PC-9 (cell line): ENCODE measurements at places on chromosomes 3 and 15. TPM values are rescaled to one million over a fixed set of nuclear protein-coding genes. Genes with fewer than 3 reads are reported as not detected.

- H3K4me3 ChIP-seq: no peak overlapping the region
- H3K4me1 ChIP-seq: no peaks in the 10 kb centered on the region
- H3K27ac ChIP-seq: no peak overlapping the region
- no peaks in the 10 kb centered on the region for H3K27me3 ChIP-seq
- no peaks in the 10 kb centered on the region for H3K36me3 ChIP-seq
These were observed 30.5 kb downstream of the PLXND1 start for GRCh38 chr3:129575997-129576384.

DNA sequence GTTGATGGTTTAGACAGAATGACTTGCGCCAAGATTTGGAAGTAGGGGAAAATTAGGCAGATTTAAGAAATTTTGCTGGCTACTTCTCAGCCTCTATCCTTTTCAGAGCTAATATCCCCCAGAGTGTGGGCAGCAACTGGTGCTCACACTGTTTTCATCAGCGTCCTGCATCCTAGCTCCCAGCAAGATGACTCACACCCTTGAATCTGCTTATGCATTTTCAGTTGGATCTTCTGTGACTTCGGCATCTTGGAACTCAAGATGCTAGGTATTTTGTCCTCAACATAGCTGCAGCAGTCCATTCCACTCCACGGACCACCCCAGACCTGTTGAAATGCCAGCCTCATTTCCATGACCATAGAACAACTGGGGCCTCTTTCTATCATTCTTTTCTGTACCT lies 336.1 kb upstream of the NR2F2 start:
- no peak overlapping the region for H3K27ac ChIP-seq
- H3K27me3 ChIP-seq: no peaks in the 10 kb centered on the region
- no peaks in the 10 kb centered on the region for H3K4me1 ChIP-seq
- DNase-seq: no peak

The FANCD2OS gene
- not detected in 2 replicates for total RNA-seq

DNA sequence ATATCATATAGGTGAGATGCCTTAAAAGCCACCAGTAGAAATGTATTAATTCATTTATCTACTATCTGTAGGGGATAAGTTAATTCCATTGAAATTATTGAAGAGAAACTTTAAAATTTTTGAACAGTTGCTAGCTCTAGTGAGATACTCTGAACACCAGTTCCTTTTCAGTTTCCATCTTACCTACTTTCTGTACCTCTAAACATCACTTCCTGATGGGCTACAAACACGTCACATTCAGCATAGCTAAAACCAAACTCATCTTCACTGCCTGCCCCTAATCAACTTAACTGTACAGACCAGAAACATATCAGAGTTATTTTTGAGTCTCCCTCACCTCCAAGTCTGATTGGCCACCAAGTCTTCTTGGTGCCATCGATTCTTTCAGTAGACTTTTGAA lies 88.9 kb downstream of the FEZF2 start:
- no peak overlapping the region for H3K27ac ChIP-seq
- H3K36me3 ChIP-seq: no peaks in the 10 kb centered on the region
- no peak for DNase-seq
- no peaks in the 10 kb centered on the region for H3K27me3 ChIP-seq
- H3K4me3 ChIP-seq: no peak overlapping the region

DNA sequence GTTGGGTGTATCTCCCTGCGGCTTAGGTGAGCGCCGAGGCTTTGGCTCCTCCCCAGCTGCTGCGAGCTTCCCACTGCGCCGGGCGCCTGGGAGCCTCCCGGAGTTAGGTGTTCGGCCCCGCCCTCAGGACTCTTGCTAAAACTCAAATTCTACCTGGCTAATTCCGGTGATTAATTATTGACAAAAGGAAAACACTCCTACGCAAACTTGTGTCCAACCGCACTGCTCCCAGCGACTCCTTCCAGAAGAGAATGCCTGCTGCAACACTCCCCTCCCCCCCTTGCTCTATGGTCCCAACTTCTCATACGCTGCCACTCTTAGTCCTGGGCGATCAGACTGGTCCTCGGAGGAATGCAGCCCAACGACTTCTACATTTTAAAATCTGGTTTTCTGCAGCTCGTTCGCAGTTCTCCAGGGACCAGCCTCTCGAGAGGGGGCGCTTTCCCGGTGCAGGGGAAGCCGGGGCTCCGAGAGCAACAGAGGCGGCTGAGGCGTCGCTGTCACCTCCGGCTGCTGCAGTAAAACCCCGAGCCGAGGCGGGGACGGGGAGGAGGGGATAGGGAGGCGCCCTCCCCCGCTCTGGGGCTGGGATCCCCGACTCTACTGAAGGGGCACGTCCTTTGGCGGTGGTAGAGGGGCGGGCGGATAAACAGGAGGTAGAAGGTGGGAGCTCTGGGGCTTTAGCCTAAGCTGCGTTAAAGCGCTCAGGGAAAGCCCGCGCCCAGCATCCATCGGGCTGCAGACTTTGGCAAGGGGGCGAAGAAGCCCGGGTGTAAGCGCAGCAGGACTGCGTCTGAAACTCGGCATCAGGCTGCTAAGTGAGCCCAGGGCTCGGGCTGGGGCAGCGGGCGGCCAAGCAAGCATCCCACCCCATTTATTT lies at the start of gene SPTSSB:
Gene SPTSSB (minus strand): TSS at position 77 of the 880 bp plus-strand sequence. CDS start 25,194 bp downstream, outside the sequence.
- H3K36me3 ChIP-seq: no peaks in the 10 kb centered on the region
- H3K4me1 ChIP-seq: peaks cover 11% of the 10 kb centered on the region; the same call in 1 of the 2 replicates
- H3K27ac ChIP-seq: no peak within 1 kb of the TSS
- no peaks in the 10 kb centered on the region for H3K27me3 ChIP-seq

DNA sequence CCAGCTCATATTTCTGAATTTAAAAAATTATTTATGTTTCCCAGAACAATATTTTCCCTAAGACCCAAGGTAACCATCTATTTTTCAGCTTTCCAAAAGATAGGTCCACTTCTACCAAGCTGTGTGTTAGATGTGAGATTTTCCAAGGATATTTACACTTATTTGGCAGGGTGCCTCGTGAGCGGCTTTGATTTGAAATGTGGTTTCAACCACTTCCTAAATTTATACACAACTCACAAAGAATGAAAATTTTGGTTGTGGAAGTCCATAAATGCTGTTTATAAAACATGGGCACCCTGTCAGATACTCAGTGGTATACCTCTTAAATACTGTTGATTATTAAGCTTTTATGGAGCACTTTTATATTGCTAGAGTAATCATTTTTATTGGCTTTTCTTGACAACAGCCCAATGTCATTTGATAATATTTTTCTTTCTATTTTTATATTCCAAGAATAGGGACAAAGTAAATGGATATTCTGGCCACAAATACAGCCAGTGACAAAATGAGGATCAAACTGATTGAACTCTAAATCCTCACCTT lies 57.6 kb downstream of the GAP43 start:
- no peak overlapping the region for H3K4me3 ChIP-seq
- H3K27ac ChIP-seq: no peak overlapping the region
- no peak for DNase-seq
